ENCODE measurements at places on chromosomes 4 and X. TPM values are rescaled to one million over a fixed set of nuclear protein-coding genes. Genes with fewer than 3 reads are reported as not detected.

DNA sequence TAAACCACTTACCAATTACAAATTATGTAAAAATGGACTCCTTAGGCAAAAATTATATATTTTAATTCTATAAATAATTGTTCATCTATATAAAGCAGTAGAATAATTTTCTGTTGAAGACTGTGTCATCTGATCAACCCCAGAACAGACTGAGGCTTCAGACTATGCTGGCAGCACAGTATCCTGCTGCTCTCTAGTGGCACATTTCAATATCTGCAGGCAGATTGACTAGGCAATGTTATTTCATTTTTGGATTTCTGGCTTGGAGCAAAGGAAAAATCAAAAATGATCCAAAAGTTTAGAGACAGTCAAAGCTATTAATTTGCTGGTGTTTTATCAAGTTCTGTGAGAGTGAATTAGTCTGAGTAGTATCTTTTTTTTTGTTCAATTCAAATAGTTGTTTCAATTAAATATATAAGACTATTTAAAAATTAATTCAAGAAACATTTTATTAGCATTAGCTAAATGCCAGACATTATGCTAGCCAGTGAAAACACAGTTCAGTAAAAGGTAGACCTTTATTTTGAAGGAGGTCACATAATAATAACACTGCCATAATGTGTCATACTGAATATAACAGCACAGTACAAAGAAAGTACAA, 21.3 kb upstream of the SULT1E1 start:
- peak; percentile 78 for DNase-seq

DNA sequence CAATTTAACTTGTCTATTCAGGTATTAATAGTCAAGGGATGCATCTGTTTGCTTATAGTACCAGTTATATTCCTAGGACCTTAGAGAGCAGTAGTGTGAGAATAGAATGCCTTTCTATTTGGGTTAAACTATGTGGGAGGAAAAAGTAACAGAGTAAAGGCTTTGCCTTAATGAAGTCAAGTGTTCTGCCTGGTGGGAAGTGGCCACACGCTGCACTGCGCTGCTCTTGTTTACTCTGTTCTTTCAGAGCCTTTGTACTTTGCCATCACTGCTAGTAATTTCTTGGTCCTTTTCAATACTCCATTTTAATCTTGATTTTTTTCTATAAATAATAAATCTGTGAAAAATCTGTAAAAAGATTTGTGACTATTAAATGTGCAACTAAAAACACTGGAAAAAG, 38.0 kb downstream of the YIPF6 start:
- no peak for DNase-seq

DNA sequence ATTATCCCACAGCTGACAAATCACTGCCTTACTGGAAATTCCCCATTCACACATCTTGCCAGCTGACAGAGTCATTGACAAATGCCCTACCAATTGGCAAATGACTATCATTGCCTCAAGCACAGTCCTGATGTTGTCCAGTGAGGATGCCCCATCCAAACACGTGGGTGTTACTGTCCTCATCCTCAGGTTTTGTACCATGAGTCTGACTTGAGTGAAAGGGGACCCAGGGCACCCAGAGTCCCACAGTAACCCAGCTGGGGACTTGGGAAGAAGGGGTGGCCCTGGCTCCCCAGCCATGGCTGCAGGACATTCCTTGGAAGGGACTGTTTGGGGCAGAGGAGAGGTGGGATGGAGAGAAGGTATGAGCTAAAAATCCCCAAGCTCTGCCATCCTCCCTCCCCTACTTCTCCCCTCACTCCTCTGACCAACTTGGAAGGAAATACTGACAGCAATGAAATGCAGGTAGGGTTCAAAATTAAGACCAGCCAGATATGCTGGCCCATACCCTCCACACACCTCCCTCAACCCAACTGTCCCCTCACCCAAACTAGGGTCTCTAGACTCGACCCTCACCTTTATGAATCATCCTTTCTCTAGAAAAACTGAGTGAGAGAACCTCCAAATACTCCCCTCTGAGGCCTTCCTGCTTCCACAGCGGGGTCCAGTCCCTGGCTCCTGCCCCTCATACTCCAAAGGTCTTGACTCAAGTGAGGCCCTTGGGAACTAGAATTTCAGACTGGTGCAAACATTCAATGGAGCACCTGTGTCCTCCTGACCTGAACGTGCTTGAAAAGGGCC, 5.1 kb downstream of the TIMP1 start:
- DNase-seq: no peak

DNA sequence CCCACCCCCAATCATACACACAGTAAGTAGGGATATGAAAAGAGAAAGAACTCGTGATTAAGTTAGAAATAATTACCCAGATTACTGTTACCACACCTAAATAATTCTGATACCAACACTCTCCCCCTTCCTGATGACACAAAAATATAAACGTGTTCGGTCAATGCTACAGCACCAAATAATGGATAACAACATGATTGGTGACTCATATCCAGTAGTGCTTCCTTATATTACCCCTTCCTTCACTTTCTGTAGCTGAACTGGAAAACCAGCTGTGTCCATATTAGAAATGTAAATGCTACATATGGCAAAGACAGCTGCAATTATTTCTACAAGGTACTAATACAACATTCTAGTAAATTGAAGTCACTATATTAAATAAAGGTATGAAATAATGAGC, 20.8 kb downstream of the EIF4E start:
- DNase-seq: no peak

CXCL11 gene
- not detected for total RNA-seq
